Endodermal cell (in vitro differentiated cells): ENCODE measurements at places on chromosomes 4 and X. TPM values are rescaled to one million over a fixed set of nuclear protein-coding genes. Genes with fewer than 3 reads are reported as not detected.

GRCh38 chrX:77740376-77740905 lies 45.6 kb downstream of the ATRX start:
- no peak for DNase-seq

DNA sequence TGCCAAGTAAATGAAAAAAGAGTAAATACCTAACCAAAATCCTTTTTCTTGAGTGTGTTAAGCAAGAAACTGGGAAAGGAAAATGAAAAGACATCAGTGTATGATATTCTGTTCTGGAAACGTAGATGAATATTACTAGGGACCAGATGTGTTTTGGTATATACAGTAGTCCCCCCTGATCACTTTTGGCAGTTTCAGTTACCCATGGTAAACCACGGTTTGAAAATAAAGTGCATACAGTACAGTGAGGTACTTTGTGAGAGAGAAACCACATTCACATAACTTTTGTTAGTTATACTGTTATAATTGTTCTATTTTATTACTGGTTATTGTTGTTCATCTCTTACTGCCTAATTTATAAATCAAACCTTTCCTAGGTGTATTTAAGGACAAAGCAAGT lies 250.9 kb downstream of the TENM3 start:
- DNase-seq: no peak

The MAGEC2 gene
- not detected in 3 replicates for total RNA-seq

The PORCN gene
- 38.7 and 54.4 TPM in 2 replicates for total RNA-seq

DNA sequence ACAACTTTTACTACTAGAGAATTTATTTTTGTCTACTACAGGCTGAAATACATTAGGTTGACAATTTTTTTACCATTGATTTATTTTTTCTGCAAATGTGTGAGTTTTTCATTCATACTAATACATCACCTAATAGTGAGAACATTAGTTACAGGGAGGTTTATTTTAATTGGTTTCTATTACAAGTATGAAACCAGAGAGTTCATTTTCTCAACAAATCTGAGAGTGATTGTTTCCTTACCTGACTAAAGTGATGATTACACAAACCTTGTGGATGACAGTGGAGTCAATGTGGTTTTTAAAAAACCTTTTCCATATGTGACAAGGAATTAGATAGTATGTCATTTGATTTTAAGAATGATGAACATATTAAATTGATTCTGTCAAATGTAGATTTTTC lies 227.4 kb downstream of the PALLD start:
- no peak for DNase-seq

GRCh38 chrX:114710571-114710970 lies 126.7 kb downstream of the HTR2C start:
- DNase-seq: no peak

The EDNRA gene
- total RNA-seq: 9.9 and 13.2 TPM in 2 replicates

DNA sequence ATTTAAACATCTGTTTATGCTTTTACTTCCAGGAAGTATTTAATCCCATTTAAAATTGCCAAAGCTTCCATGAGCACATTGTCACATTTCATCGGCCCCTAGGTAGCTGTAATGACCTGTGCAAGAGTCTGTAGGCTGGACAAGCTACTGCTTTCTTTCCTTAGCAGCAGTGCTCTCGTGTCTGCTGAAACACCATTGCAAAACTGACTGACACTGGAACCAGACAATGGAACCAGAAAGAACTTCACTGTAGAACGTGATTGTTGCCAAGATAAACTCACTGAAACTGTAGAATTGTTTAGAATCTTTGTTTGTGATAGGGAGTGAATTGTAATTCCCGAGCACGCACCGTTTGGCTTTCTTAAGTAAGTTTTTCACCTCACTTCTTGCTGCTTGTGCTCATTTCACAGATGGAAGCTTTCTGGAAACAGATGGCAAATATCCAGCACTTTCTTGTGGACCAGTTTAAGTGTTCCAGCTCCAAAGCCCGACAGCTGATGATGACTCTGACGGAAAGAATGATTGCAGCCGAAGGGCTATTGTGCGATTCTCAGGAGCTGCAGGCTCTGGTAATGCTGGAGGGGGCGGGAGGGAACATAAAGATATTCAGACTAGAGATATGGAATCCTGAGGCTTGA lies 36.9 kb downstream of the EVC start:
- no peak for DNase-seq
